ENCODE measurements at places on chromosomes 16 and 17.

- DNase-seq = no peak
Measured at GRCh38 chr17:32861981-32862380, 14.9 kb downstream of the MYO1D start.

- DNase-seq = no peak
Measured at GRCh38 chr17:50816771-50817751, 18.3 kb upstream of the WFIKKN2 start.

DNA sequence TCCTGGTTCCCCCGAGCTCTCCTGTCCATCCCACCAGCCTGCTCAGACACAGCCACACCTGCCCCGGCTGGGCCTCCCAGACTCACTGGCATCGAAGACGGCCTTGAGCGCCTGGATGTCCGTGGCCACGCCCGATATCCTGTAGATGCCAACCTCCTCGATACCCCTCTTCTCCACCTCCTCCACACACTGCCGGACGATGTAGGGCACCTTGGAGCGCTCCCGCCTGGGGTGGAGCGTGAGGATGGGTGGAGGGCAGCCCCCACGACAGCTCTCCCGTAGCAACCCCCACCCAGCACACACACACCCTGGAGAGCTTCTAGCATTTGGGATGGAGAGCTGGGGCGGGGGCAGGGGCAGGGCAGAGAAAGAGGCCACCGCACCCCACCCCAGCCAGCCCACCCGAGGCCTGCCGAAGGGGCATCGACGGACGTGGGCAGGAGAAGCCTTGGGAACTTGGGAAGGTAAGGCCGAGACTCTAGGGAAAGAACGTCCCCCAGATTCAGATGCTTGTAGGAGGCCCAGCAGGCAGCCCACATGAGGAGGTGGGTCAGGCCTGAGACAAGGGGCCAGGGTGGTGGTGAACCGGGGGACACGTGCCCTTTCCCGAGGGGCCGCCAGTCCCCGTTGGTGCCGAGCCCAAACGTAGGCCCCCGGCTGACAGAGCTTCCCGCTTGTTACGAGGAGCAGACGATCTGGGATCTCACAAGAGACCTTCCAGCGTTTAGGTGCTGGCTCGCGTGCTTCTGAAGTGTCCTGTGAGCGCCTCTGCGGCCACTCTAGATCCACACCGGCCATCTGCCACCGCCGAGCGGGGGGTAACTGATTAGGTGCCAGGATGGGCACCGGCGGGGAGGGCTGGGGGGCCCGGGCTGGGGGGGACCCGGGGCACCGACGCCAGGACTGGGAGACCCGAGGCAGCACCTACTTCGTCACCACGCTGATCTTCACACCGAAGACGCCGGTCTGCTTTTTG is 15.1 kb downstream of the TIMM22 start:
- no peak for DNase-seq

DNA sequence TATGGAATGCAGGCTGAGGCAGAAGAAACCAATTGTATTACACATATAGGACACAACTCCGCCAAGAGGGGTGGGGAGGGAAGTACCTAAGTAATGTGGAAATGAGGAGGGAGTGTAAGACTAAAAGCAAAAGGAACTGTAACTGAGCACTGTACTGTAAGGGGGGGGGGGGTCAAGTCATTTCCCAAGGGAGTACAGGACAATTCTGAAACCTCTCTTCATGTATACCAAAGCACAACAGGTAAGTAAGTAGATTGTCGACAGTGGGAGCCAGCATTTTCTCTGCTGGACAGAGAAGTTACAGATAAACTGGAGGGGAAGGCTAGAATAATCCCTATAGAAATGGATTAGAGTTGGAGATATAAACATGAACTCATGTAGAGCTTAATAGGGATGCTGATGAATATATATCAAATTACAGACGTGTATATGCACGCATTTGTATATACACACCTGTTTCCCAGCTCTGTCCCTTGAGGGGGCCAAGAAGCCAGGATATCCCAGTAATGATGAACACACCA is 6.4 kb downstream of the USP22 start:
- peak; percentile 55 for DNase-seq

DNA sequence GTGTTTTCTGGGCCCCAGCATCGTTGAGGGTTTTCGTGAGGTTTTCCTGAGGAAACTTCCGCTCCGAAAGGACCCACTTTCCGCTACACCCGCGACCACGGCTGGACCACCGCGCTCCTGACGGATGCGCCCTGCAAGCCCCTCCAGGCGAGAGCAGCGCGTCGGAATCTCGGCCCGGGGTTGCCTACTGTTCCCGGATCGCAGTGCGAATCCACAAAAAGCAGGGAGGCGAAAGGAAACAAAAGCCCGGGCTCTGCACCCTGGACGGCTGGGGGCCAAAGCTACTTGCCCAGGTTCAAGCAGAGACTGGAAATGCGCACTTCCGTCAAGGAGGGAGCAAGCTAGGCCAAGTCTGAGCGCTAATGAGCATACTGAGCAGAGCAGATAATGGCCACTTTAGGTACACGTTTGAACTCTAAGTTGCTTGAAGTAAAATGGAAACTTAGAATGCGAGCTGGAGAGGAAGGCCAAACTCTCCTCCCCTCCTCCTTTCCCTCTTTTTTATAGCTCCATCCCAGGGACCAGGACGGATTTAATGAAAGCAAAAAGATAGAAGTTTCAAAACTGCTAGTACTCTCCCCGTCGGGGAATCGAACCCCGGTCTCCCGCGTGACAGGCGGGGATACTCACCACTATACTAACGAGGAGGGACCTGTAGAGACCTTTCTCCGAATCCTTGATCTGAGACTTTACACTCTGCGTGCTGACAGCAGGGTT is 11.4 kb upstream of the AURKB start:
- DNase-seq = no peak

DNA sequence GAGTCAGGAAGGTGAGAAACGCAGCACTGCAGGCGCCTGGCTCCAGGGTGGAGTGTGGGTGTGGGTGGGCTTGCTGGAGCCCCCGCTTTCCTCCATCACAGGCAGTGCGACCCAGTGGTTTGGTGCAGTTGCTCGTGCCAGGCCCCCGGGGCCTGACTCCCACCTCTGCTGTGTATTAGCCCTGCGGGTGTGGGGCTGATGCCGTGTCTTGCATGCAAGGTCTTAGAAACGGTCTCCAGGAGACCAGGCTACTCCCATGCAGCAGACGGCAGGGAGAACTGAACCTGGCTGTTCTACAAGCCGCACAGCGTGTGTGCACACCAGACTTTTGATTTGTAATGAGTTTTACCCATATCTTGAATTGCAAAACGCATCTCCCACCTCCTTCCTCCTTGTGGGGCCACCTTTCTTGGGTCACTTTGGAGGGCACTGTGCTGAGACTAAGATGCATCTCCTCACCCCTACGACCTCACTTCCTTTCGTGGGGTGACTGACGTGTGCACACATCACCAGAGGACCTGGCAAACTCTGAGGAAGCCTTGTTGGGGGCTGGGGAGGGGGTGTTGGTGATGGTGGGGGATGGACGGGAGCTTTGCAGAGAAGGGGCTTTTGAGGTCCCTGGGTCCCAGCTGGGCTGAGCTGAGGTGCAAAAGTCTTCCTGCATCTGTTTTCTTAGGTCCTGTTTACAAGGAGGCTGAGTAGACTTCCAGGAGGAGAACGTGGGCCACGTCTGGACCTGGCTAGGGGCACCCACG is 101.8 kb upstream of the TNRC6C start:
- DNase-seq = no peak

DNA sequence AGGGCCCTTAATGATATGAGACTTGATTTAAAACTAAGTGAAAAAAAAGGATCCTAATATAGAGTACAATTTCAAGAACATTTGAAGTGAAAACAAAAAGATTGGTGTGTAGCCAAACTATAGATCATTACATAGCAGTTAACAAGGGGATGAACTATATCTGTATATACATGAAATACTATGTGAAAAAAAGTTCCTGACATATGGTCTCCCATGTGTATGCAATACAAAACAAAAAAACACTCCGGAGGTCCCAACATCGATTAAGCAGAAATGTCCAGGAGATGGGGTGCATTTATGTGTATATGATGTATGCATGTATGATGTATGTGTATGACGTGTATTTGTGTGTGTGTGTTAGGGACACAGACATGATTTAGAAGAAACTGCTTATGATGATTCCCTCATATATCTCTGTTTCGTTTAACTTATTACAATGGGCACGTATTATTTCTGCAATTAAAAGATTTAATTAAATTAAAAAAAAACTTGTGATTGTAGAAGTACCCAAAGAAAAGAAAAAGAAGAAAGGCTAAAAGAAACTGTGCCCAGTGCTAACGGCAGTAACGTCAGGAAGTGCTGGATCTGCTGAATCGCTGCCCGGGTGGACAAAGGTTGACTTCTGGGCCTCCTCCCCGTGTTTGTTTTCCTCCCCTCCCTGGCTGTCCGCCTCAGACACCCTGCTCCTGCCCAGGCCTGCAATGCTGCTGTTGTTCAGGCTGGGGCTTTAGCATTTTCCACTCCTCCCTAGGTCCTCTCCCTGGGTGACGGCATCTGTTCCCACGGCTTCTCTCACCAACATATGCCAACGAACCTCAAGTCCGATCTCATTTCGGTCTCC is 36.9 kb downstream of the TBX4 start:
- no peak for DNase-seq

DNA sequence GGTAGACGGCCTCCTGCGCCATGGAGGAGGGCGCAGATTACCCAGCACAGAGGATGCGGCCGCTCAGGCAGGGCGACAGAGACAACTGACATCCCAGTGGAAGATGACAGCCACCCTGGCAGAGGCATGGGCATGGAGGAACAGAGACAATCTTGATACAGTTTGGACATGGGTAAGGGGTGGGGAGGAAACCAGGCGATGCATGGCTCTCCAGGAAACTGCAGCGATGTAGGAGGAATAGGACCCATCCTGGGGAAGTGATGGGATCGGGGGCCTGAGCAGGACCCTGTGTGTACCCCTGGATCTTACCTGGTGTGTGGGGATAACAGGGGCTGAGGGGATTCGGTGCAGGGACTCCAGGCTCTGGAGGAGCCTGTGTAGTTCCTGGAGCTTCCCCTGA is 4.6 kb downstream of the OSBPL7 start:
- DNase-seq = no peak

DNA sequence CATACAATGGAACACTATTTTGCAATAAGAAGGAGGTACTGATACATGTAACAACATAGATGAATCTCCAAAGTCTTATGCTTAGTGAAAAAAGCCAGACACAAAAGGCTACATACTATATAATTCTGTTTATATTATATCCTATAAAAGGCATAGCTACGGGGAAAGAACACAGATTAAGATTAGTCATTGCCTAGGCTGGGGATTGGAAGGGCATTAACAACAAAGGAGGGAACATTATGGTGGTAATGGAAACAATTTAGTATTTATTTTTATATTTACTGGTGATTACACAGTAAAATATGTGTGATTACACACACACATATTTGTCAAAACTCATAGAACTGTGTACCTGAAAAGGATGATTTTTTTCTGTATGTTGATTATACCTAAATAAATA is 278.1 kb downstream of the ZFHX3 start:
- peak; percentile 28 for DNase-seq

DNA sequence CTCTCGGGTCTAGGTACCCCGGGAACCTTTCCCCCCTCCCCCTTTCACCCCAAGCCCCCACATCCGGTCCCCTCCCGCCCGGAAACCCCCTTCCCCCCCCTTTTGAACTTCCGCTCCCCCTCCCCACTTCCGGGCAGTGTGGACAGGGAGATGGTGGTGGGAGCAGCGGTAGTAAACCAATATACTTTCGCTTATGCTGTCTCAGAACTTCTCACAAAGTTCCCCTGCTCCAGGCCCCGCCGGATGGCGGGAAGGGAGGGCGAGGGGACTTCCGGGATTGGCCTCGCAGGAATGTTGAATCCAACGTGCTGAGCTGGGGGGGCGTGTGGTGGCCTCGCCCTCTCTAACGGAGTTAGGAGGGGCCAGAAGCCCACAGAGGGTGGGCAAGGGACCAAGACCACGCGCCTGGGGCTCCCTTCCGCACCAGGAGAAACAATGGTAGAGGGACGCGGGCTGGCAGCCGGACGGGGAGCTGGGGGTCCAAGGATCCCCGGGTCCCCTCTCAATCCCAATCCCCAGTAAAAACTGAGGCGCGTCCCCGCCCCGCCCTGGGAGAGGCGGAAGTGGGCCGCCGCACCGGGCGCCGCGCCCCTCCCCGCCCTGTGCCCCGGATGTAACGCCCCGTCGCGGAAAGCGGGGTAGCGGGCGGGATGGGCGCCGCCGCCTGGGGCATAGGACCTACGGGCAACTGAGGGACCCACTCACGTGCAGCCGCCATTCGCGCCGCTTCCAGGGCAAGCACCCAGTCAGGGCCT is 742 bp downstream of the PFN1 start:
- DNase-seq = peak; percentile 53

GRCh38 chr16:76653390-76654026 is 376.3 kb downstream of the CNTNAP4 start:
- peak; percentile 67 for DNase-seq

DNA sequence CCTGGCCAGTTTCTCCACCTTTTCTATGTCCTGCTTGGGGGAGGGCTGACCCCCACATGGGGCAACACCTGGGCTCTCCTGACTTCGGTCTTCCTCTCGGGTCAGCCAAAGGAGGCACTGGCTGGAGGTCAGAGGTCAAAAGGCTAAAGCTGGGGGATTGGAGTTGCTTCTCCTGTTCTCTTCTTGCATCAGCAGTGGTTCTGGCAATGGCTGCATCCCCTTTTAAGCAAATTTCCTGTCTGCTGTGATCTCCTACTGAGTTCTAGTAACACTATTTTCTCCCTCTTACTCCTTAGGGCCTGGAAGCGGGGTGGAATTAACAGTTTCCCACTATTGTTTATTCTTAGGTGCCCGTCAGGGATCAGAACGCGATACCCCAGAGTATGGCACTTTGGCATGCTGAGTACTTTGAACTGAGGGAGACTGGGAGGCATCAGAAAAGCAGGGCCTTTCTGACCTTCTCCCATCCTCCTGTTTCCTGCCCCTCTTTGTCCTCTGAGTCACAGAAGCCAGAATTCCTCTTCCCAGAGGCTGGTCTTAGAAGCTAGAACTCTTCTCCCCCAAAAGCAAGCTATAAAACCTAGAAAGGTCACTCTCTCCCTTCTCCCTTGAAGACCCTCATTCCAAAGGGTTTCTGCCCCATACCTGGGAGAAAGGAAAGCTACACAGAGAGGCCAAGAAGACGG is 268.2 kb downstream of the STX8 start:
- peak; percentile 11 for DNase-seq

DNA sequence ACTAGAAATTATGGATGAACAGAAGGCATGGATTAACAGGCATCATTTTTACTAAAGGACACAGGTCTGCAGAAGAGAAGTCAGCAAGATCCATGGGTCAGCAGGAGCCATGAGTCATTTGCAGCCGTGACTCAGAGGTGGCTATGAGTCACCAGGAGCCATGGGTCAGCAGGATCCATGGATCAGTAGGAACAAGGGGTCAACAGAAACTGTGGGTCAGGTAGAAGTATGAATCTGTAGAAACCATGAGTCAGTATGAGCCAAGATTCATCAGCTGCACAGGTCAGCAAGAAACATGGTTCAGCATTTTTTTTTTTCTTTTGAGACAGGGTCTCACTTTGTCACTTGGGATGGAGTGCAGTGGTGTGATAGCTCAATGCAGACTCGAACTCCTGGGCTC is 58.2 kb upstream of the HS3ST4 start:
- no peak for DNase-seq

DNA sequence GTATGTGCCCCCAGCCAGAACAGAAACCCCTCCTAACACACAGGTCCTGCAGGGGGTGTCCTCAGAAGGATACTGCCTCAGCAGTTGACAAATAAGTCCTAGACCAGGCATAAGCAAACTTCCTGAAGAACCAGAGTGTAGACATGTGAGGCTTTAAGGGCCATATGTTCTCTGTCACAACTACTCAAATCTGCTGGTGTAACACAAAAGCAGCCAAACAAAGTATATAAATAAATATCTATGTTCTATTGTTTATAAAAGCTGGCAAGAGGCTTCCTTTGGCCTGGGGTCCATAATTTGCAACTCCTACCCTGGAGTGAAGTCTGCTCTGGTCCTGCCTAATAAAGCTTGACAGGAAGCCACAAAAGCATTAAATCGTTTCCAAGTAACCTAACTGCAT is 9.9 kb downstream of the FAM83G start:
- DNase-seq = no peak

Measured in iris pigment epithelial cell (primary cell).